ENCODE measurements at places on chromosomes 13 and 19. TPM values are rescaled to one million over a fixed set of nuclear protein-coding genes. Genes with fewer than 3 reads are reported as not detected.

ZNF880 gene
- 14.0 TPM for total RNA-seq

ALOX5AP gene
- total RNA-seq = 34.1 TPM

ZNF829 gene
- 6.3 TPM for total RNA-seq

VSTM2B gene
- total RNA-seq = not detected

PPM1N gene
- total RNA-seq = 2.0 TPM

C19orf18 gene
- not detected for total RNA-seq

Data from activated CD8-positive, alpha-beta memory T cell treated with anti-CD3 and anti-CD28 coated beads for 36 hours (primary cell).